Activated T-helper 1 cell treated with anti-CD3 and anti-CD28 coated beads, Interleukin-2, amount 50 U/mL, for 16 hours (primary cell): ENCODE measurements at places on chromosomes 3 and 15.

- no peak for DNase-seq
These were observed 16.1 kb downstream of the POU1F1 start for GRCh38 chr3:87260270-87260669.

DNA sequence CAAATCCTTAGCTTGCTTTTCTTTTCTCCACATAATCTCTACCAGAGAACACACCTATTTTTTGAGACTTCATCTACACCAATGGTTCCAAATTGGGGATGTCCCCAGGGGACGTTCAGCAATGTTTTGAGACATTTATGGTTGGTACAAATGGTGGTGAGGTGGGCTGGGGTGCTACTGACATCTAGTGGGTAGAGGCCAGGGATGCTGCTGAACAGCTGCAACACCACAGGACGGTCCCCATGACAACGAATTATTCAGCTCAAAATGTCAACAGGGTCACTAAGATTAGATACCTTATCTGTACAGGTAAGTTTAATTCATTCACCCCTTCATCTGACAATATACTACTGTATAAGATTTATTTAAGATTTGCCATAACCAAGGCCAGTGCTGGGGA, 14.4 kb downstream of the GK5 start:
- no peak for DNase-seq

- DNase-seq: no peak
These were observed 158.4 kb downstream of the LIPC start for GRCh38 chr15:58590236-58590635.

DNA sequence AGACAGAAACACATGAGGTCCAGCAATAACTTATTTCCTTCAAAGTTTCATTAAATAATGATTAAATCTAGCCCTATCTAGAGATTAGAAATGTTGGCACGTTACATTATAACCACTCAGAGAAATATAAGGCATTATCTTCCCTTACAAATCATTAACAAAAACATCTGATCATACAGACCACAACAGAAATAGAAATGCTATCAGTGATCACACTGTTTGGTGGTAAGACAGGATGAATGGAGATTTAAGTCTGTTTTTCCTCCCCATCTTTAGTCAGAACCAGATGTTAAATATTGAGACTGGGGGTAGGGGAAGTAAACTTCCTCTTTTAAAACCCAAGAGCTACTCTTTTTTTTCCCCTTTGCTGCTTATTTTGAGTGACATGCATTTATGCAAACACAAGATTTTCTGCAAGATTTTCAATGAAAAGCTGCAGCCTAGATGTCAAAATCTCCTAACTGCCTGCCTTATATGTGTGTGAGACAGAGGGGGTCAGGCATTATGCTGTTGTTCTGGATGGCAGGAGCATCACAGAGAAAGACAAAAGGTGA, 70.4 kb downstream of the CBLB start:
- no peak for DNase-seq

- no peak for DNase-seq
These were observed 3.0 kb downstream of the MEIS2 start for GRCh38 chr15:37097144-37097919.

- DNase-seq: no peak
These were observed 277.6 kb upstream of the RASGRP1 start for GRCh38 chr15:38842226-38842625.

DNA sequence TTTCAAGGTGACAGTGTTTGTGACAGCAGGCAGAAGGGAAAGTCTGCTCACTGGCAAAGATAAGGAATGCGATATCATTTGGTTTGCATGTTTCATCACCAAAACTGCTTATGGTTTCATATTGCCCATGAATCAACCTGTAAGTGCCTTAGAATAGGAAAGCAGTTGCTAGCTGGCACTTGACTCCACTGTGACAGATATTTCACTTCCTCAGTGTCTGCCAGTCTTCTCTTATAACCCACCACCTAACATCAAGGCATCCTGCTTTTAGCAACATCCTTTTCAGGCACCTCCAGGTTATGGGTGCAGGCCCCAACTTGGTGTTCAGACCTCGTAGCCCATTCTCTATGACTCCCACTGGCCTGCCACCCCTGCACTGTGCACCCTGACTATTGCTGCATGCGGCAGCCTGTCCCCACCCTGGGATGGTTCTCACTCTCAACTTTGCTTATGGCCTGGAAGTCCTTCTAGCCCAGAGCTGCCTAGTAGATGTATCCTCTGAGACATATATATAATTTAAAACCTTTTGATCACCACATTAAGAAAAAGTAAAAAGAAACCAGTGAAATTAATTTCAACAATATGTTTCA, 154.4 kb upstream of the RARB start:
- DNase-seq: no peak

DNA sequence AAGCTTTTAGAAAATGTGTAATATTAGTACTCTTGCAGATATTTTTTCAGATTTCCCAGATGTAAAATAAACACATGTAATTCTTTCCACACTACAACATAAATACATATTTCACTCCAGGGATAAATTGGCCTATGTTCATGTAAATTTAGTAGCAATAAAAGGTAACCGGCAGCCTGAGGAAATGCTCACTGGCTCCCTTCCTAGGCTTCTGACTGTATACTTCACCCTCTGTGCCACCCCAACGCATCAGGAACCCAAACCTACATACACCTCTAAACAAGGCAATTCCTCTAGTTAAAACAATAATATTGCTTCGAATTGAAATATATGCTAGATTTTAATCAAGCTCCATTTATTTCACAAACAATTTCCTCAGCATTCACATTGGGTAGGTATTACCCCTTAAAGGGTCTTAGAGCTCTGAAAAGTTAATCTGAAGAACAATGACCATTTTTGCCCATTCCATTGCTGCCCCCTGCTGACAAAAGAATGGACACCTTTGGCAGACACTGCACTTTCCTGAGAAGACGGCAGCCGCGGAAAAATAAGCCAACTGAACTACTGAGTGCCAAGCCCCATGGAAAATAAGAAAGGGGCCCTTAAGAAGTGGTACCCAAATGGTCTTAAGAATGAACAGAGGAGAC, 212.5 kb downstream of the OSBPL10 start:
- peak; percentile 6 for DNase-seq

- no peak for DNase-seq
These were observed 240.8 kb upstream of the CNTN6 start for GRCh38 chr3:852033-852432.

GRCh38 chr3:172803489-172803888, 53.0 kb downstream of the ECT2 start:
- DNase-seq: no peak

DNA sequence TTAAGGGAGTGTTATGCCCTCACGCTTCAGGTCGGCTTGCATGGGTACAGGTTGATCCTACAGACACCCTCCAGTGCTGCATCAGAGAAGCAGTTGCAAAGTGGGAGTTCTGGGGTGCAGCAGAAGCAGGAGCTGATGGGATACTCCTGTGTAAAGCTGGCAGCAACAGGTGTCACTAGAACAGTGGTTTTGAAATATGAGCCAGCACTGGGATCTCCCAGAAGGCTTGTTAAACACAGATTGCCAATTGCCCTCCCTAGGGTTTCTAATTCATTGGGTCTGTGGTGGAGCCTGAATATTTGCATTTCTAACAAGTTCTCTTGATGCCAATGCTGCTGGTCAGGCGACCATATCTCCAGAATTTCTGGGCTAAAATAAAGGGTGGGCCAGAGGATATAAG, 350.4 kb downstream of the CLSTN2 start:
- DNase-seq: no peak

DNA sequence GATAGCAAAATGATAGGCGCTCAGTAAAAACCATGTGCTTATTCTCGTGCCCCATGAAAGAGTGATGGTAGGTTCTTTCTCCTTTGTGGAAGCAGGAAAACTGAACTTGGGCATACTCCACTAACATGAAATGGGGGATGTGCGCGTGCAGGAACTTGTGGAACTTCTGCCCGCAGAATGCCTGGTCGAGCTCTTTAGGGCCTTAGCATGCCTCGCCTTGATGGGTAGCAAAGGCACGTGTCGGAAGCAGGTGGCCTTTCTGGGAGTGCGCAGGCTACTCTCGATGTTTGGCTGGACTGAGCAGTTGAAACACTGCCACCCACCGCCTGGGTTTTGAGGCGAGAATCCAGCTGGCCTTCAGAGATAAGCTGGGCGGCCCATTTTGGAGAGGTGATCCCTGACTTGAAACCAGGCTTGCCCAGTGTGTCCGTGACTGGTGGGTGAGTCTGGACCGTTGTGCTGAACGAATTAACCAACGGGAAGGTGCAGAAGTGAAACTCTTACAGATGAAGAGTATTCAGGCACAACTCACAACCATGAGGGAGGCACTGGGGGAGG, 842 bp downstream of the PCCB start:
- DNase-seq: no peak

DNA sequence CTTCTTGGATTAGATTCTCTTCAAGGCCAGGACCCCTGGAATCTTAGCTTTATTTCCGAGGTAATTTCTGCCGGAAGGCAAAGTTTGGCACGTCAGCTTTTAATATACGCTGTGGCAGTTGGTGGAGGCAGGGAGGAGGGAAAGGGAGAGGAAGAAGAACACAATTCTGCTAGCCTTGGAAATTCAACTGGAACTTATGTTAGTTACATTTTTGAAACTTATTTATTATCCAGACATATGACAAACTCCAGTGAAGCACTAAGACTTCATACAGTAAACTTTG, 100.1 kb upstream of the TSC22D2 start:
- no peak for DNase-seq

- no peak for DNase-seq
These were observed 31.1 kb upstream of the UTS2B start for GRCh38 chr3:191361456-191361855.

GRCh38 chr3:14758959-14759358, 59.8 kb upstream of the FGD5 start:
- no peak for DNase-seq

- DNase-seq: no peak
These were observed 65.6 kb downstream of the ZBTB20 start for GRCh38 chr3:115081444-115081843.

DNA sequence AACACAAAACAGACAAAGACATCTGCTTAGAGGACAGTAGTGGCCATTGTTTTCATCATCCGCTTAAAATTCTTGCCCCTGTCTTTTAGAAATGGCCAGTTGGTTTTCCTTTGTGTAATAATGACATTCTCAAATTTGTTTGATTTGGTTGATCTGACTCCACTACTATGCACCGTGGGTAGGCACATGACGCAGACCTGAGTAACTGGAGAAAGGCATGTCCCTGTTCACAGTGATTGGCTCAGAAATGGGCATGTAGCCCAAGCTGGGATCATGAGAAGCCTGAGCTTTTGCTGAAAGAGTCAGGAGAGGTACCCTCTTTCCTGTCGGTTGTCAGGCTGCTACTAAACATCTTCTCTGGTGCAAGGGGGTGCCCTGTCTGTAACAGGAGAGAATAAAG, 36.6 kb upstream of the MAGI1 start:
- no peak for DNase-seq

DNA sequence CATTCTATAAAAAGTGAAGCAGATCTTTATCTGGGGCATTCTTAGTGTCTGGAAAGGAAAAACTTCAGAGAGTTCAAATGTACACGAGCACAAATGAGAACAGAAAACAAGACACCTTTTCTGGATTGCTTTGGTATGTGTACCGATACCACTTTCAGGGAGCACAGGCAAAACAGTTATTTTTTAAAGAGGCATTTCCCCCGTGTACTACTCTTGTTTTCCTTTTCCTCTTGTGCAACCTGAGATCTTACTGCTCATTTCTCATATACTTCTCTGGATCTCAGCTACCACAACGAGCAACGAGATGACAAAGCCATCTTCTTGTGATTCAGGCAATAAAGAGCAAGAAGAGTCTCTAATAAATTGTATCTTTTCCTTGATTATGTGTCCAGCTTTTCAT, 463.6 kb downstream of the SHQ1 start:
- DNase-seq: no peak

- peak; percentile 9 for DNase-seq
These were observed 638 bp downstream of the WDR5B start for GRCh38 chr3:122415104-122415744.

DNA sequence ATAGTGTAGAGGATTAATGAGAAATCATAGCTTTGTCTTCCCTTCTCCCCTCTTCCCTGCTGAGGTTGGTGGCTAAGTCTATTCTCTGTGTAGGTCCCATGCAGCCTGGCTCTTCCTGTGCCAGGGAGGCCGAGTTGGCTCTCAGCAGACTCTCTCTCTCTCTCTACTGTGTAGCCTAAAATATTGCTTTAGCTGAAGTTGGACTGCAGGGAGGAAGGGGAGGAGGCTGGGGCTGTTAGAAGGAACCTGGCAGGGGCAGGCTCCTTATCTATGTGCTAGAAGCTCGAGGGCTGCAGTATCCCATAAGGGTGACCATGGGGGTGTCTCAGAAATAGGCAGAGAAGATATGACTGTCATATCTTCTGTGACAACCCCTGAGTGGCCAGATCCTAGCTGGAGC, 160.8 kb downstream of the EPHB1 start:
- DNase-seq: no peak

GRCh38 chr3:18772699-18773305, 347.7 kb upstream of the SATB1 start:
- DNase-seq: no peak

DNA sequence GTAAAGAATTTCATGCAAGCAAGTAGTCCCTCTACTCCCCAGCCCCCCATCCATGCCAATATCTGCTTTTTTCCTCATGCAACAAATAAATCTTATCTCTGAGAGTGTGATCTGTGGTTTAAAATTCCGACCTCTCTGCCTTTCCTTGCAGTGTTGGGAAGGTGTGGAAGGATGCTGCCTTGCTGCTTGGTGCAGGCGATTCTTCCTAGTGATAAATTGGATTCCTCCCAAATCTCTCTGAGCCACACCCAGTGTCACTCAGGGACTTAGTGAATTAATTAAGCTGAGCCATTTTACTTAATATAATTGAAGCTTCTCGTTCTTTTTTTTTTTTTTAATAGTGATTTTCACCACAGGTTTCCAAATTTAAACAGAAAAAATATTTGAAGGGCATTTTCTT, 3.4 kb downstream of the GAP43 start:
- no peak for DNase-seq

GRCh38 chr3:115100806-115101205, 46.3 kb downstream of the ZBTB20 start:
- DNase-seq: no peak
